ENCODE measurements at places on chromosomes 12 and 14. TPM values are rescaled to one million over a fixed set of nuclear protein-coding genes. Genes with fewer than 3 reads are reported as not detected.

The OR6C4 gene
- polyA plus RNA-seq = not detected

The RPS6KL1 gene
- 14.6 TPM for polyA plus RNA-seq

The C12orf42 gene
- not detected for polyA plus RNA-seq

The ZNF84 gene
- 8.5 TPM for polyA plus RNA-seq

The ANO2 gene
- 2.4 TPM for polyA plus RNA-seq

The LGALS3 gene
- polyA plus RNA-seq = 74.7 TPM

The OLR1 gene
- polyA plus RNA-seq = 0.80 TPM

The MSRB3 gene
- polyA plus RNA-seq = 3.6 TPM

The REC8 gene
- 41.1 TPM for polyA plus RNA-seq

The KCNK13 gene
- 0.12 TPM for polyA plus RNA-seq

The OR10G3 gene
- polyA plus RNA-seq = not detected

The KCNC2 gene
- 0.19 TPM for polyA plus RNA-seq

- DNase-seq = no peak
Measured at GRCh38 chr12:126907900-126908764, 1358.8 kb upstream of the TMEM132C start.

GRCh38 chr14:93212432-93212831 is 5.4 kb downstream of the UBR7 start:
- DNase-seq = no peak

DNA sequence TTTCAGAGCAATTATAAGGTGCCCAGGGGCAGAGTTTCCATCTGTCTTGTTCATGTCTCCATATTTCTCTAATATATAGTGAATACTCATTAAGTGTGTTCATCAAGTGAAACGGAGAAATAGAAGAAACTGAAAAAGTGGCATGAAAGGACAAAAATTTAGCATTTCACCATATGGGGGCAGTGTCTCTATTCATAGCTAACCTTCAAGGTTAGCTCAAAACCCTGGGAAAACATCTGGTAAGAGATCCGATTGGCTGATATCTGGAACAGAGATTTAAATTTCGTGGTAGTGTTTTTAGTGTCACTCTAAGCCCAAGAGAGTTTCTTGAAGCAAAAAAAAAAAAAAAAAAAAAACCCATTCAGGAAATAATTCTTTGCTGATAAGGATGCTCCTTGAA is 367.5 kb downstream of the DAD1 start:
- no peak for DNase-seq

GRCh38 chr12:22310275-22310674 is 24.2 kb downstream of the ST8SIA1 start:
- no peak for DNase-seq

DNA sequence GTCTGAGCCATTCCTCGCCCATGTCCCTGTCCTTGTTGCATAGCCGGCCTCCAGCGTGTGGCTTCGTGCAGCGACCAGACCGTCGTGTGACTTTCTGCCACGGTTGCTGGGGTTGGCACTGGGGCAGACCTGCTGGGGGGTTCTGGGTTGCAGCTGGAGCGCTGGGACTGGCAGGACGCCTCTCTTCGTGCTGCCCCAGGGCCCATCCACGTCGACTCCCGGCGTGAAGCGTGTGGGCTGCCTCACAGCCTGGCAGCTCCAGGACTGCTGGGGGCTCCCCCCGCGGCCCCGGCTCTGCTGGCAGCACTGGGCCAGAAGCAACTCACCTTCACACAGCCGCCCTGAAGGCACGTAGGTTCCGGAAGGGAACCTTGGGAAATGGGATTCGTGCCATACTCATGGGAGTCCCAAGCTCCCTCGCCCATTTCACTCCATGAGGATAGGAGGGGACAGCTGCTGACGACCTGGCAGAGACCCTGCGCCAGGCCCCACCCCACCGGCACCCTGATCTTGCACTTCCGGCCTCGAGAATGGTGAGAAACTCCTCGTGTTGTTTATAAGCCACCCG is 51.9 kb downstream of the GALNT9 start:
- DNase-seq = peak; percentile 10

- no peak for DNase-seq
Measured at GRCh38 chr12:54601841-54602240, 13.4 kb upstream of the PPP1R1A start.

DNA sequence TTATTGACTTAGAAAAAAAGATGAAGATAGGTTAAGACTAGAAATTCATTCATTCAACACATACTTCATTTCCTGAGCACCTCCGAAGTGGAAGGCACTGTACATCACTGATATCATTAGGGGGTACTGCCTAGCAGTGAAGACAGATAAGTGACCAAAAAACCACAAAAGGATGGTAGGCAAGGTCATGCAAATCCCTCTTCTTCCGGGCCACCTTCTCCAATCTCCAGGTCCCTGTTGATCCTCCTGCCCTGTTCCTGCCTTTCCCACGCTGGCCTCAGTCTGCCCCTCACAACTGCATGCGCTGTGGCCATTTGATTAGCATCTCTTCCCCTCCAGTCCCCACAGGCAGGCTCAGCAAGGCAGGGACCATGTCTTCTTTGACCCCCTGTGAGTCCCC is 60.8 kb downstream of the SETD3 start:
- DNase-seq = no peak

GRCh38 chr12:4269279-4269991 is 4.1 kb upstream of the CCND2 start:
- peak; percentile 66 for DNase-seq

DNA sequence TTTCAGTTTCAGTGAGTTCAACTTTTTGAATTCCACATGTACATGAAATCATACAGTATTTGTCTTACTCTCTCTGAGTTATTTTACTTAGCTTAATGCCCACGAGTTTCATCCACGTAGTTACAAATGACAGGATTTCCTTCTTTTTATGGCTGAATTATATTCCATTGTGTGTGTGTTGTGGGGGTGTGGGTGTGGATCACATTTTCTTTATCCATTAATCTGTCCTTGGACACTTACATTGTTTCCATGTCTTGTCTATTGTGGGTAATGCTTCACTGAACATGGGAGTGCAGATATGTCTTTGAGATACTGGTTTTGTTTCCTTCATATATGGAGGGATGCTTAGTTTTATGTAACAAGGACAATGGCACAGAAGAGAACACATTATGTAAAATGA is 63.5 kb upstream of the TMTC1 start:
- DNase-seq = no peak

- peak; percentile 73 for DNase-seq
Measured at GRCh38 chr12:68746572-68747180, 700 bp downstream of the SLC35E3 start.

DNA sequence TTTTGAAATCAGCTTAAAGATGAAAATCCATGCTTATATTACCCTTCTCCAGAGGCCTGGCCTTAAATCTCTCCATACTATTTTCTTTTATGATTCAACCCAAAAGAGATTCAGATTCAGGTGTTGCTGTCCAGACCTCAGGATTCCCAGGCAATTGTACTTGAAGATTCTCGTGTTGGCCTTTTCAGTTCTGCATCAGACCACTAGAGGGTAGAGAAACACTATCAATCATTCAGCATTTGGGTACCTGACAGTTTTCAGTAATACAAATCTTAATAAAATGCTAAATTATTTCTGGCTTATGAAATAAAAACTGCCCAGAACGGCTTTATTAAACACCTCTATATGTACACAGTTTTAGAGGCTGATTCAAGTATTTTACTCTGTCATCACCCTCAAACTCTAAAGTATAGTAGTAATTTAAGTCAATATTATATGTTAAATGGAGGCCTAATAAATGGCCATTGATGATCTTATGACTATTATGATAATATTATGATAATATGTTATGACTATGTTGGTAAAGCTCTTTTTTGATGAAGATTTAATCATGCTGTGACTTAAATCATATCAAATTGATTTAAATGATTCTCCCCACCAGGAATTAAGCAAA is 301.1 kb downstream of the DUSP6 start:
- no peak for DNase-seq

DNA sequence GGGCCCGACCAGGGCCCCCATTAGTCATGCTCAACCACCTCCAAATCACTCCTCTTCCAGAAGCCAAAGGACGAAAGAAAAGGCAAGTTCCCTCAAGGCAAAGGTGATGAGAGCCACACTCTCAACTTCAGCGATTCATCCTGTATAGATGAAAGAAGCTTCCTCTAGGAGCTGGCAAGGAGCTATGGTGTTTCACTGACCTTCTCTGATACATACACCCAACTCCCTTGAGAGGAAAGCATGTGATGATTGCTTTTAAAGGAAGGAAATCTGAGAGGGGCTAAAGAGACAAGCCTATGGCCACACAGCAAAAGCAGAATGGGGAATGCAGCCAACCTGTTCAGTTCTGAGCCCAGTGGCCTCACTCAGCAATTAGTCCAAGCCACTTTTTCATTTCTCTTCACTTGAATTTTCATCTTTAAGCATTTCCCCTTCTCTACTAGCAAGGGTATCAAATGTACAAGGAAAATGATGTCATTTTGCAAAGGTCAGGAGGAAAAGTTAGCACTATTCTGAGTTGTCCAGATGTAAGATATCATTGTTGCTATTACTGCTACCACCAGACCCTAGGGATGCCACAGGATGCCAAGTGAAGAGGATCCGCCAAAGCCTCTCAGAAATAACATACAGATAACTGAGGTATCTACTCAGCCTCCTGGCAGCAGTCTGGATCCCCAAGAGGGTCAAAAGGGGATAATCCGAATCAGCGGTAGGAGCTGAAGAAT is 82.5 kb downstream of the MAP3K9 start:
- no peak for DNase-seq

DNA sequence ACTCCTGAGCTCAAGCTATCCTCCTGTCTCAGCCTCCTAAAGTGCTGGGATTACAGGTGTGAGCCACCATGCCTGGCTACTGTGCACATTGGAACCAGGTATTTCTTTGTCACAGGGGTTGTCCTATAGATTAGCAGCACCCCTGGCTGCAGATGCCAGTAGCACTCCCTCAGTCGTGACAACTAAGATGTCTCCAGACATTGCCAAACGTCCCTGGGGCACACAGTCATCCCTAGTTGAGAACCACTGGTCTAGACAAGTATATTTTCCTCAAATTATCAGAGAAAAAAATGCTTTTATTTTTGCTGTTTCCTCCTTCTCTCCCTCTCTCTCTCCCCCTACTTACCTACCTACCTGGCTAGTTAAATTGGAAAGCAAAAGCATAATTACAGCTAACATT is 17.9 kb upstream of the P2RX7 start:
- no peak for DNase-seq

DNA sequence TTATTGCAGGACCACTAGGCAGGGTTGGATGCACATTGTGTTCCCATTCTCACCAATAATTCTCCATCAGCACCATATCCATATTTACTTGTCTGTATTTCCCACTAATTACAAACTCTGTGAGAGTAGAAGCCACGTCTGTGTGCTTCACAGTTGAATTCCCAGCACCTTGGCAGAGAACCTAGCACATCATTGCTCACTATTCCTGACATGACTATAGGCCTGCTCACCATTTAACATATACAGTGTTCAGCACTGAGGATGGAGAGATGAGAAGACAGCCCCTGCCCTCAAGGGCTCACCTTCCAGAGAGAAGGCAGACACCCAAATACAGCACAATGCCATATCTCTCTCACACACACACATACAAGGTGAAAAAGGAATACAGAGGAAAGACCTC is 5.0 kb downstream of the DAD1 start:
- DNase-seq = no peak

DNA sequence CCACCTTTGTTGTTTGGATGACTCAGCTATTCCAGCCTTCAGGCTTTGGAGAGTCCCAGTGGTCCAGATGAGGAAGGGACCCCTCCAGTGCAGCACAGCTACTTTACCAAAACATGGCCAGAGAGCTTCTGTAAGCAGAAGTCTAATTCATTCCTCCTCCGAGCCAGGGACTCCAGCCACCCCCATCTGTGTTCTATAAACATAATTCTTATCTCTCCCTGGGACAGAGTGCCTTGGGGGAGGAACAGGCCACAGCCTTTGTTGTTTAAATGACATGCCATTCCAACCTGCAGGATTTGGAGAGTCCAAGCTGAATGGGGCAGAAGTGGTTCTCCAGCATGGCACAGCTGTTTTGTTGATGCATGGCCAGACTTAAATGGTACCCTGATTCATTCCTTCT is 994.0 kb downstream of the TRHDE start:
- no peak for DNase-seq

DNA sequence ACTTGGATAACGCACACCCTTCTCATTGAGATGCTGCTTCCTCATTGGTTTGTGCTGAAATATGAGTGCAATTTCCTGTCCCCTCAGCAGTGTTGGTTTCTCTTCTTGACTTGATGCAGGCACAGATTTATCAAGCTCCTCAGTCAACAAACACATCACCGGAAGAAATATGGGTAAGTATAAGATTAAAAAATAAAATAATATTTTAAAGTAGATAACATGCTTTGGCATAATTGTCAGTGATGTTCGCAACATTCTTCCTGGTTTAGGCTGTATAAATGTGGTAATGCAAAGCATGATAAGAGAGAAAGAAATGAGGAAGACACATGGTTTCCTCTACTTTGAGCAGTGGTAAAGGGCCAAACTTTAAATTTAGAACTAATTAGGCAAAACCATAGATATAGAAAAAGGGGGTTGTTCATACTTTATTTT is at the start of gene GPR65:
Gene GPR65 (plus strand): TSS at position 86 of the 432 bp plus-strand sequence. CDS start 5,713 bp downstream, outside the sequence.
- no peak for DNase-seq

- no peak for DNase-seq
Measured at GRCh38 chr14:103476065-103476464, 46.6 kb downstream of the CKB start.

DNA sequence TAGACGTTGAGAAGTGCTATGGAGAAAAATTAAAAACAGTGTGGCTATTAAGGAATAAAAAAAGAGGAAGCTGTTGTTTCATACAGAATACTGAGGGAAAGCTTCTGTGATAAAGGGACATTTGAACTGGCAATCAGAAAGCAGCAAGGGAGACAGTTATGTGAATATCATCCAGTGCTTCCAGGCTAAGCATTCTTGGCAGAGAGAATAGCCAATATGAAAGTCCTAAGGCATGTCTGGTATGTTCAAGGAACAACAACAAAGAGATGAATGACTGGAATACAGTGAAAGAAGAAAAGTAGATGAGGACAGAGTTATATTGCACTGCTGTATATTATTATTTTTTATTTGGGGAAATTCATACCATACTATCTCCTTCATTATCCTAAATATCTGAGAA is 23.9 kb downstream of the SCAF11 start:
- DNase-seq = no peak

DNA sequence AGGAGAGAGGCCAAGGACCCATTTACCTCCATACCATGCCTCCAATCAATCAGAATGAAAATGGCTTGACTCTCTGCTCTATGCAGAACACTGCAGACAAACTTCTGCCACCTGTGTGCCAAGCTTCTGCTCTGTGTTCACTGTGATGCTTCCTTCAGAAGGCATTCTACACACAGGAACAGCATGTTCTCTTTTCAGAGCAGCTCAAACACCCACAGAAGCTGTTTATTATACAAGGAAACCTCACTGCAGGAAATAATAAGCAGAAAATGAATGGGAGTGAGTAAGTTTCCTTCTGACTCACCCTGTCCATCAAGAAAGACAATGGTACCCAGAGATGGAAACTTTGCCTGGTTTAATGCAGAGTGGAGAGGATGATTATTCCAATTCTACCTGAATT is 2.4 kb upstream of the ESR2 start:
- DNase-seq = no peak

Data from pancreas (tissue), 10 donors.